ENCODE measurements at places on chromosomes 2 and 18. TPM values are rescaled to one million over a fixed set of nuclear protein-coding genes. Genes with fewer than 3 reads are reported as not detected.

DNA sequence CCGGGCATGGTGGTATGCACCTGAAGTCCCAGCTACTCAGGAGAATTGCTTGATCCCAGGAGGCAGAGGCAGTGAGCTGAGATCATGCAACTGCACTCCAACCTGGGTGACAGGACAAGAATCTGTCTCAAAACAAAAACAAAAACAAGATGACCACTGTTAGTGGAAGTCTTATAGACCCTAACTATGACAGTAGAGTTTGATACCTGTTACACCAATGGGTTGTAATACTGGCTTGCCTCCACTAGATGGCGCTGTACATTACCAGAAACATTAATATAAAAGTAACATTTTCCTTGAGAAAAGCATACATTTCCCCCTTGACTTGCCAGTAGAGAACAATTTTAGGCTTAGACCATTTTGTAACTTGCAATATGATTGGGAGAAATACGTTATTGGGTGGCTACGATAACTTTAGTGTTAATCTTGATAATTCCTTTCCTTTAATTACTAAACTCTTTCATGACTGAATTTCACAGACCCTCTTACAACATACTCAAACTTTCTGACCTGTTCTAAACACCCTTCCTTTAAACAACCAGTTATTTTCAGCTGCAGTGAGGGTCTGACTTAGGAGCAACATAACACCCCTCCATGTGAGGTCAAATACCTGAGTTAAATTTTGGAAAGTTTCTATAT is 19.5 kb downstream of the SLC25A52 start:
- no peak for DNase-seq

The KCNJ3 gene
- 0.52 TPM for polyA plus RNA-seq

GRCh38 chr2:168671932-168672331 is 130.5 kb upstream of the NOSTRIN start:
- DNase-seq = no peak

- no peak for DNase-seq
Measured at GRCh38 chr2:41989501-41990180, 58.2 kb upstream of the PKDCC start.

DNA sequence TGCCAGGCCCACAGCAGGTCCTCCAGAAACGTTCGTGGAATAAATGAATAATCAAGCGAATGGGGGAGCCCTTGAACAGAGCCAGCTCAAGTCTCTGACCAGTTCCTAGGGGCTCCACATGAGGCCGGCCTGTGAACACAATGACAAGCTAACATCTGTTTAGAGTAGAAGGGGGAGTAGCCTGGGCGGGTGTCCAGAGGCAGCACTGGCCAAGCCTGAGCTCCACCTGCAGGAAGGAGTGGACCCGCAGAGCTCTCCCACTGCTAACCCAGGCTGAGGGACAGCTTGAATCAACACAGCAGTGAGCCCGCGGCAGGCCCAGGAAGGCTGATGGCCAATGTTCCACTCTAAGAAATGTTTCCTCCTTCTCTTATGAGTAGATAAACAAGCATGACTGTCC is 234.8 kb upstream of the RAB6C start:
- no peak for DNase-seq

The TCF7L1 gene
- polyA plus RNA-seq = 20.9 TPM

- no peak for DNase-seq
Measured at GRCh38 chr2:105842555-105842954, 97.8 kb downstream of the NCK2 start.

- no peak for DNase-seq
Measured at GRCh38 chr2:36952748-36953197, 13.6 kb downstream of the STRN start.

GRCh38 chr2:166137331-166137730 is 9.5 kb upstream of the SCN1A start:
- DNase-seq = no peak

GRCh38 chr18:46148810-46149209 is 44.6 kb downstream of the HAUS1 start:
- no peak for DNase-seq

The CAPN13 gene
- polyA plus RNA-seq = 1.8 TPM

The ASXL3 gene
- 1.1 TPM for polyA plus RNA-seq

The PLGLB1 gene
- polyA plus RNA-seq = 1.7 TPM

DNA sequence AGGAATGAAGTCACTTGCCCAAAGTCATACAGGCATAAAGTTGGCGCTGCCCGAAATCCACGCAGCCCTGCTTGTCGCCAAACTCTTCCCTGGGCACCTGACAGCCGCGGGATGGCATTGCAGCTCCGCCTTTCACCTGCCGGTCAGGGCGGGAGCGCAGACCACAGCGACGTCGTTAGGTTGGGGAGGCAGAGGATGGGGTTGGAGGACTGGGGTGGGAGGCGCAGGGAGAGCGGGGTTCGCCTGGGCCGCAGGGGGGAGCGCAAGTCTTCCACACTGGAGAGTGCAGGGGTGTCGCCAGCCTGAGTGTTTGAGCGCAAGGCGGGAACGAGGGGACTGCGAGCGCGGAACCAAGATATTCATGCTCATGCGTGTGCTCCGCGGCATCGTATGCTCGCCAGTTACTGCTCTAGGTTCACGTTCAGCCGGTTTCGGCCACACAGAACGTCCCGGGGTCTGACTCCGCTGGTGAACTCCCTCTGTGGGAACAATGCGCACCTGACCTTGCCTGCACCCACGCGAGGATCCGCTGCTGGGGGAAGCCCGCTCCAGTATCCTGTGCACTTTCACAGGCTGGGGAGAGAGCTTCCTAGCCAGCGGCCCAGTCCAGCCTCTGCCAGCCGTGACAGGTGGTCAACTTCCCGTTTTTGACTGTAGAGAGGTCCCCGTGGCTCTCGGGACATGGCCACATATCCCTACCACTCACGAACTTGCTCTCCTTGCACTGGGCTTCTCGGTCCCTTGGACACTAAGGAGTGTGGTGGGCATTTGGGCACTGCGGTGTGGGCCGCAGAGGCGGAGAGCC is 767 bp upstream of the NPPC start:
- DNase-seq = no peak

The GKN2 gene
- not detected for polyA plus RNA-seq

DNA sequence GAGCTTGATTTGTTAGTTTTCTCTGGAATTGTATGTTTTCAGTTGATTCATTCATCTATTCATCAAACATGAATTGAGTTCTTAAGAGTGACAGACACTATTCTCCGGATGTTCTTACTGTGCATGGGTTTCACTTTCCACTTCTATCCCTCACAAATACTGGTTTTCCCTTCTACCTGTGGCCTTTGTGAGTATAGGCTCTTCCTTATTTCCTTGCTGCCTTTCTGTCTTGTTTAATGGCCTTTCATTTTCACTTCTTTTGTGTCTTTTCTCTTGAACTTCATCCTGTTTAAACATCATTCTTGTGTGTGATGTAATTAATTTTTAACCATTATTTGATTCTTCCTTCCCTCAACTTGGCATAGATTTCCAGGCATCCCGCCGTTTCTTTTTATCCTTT is 90.7 kb downstream of the CRIM1 start:
- no peak for DNase-seq

- no peak for DNase-seq
Measured at GRCh38 chr2:186559370-186559769, 30.5 kb upstream of the ITGAV start.
